Effector memory CD4-positive, alpha-beta T cell (primary cell): ENCODE measurements at places on chromosomes 1 and 21.

- no peak for DNase-seq
Observed at GRCh38 chr1:12006167-12006921, 13.0 kb upstream of the MIIP start.

- no peak for DNase-seq
Observed at GRCh38 chr1:30641572-30642353, 81.6 kb downstream of the MATN1 start.

- DNase-seq, result no peak
Observed at GRCh38 chr1:116878804-116879477, 30.8 kb upstream of the PTGFRN start.

DNA sequence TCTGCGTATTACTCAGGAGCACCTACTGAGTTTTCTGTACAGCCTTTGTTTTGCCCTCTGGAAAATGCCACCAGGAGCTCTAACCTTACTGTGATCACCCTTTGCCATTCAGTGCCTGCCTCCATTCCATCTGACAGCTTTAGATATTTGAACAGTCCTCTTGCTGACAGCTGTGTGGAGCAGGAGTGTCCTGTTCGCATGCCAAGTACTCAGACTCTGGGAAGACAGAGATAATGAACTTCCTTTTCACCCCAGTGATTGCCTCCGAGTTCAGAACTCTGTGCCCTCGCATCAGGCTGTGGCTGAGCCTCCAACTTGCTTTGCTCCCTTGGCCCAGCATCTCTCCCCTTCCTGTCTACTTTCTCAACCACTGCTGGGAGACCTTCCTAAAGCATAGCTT lies 74.0 kb downstream of the CACNA1E start:
- no peak for DNase-seq

- DNase-seq, result no peak
Observed at GRCh38 chr1:42484382-42484781, 21.3 kb downstream of the CCDC30 start.

GRCh38 chr1:211650904-211651303 lies 24.5 kb downstream of the NEK2 start:
- DNase-seq, result no peak

DNA sequence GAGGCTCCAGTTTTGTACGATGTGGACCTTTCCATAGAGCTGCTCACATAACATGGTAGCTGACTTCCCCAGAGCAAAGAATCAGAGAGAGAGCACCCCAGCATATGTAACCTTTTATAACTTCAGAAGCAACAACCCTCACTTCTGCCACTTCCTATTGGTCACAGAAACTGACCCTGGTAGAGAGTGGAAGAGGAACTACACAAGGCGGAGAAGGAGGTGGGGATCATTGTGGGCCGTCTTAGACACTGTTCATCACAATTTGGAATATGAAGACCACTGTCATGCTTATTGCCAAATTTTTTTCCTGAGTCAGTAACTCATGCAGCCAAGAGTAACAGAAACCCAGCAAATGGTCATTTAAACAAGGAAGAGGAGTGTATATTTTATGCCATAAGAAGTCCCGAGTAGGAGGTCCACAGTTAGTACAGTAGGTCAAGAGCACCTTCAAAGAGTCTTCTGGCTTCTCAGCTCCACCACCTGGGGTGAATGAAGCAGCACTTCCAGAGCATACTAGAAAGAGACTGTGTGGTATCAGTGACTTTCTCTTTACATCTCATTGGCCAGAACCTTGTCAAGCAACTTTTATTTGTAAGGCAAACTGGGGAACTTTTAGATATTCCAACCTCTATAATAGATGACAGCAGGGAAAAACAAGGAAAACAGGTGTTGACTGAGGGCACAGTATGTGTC lies 71.8 kb downstream of the ODF2L start:
- DNase-seq, result no peak

DNA sequence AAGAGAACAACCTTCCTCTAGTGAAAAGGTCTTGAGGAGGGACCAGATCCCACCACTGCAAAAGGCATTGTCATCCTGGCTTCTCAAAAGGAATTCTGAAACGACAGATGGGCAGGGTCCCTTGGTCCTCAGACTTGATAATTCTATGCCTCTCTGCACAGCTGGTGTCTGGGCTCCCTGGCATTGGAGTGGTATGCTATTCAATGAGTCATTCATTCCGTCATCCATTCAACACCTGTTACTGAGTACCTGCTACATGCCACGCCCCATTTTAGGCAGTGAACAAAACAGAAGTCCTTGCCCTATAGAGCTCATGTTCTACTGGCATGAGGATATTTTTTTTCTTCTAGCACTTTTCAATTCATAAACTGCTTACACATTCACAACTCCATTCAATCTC lies 45.8 kb upstream of the HMGB4 start:
- DNase-seq, result no peak

- no peak for DNase-seq
Observed at GRCh38 chr1:66154394-66154793, 361.7 kb downstream of the PDE4B start.

- peak; percentile 44 for DNase-seq
Observed at GRCh38 chr1:51518033-51518585, 957 bp downstream of the EPS15 start.

DNA sequence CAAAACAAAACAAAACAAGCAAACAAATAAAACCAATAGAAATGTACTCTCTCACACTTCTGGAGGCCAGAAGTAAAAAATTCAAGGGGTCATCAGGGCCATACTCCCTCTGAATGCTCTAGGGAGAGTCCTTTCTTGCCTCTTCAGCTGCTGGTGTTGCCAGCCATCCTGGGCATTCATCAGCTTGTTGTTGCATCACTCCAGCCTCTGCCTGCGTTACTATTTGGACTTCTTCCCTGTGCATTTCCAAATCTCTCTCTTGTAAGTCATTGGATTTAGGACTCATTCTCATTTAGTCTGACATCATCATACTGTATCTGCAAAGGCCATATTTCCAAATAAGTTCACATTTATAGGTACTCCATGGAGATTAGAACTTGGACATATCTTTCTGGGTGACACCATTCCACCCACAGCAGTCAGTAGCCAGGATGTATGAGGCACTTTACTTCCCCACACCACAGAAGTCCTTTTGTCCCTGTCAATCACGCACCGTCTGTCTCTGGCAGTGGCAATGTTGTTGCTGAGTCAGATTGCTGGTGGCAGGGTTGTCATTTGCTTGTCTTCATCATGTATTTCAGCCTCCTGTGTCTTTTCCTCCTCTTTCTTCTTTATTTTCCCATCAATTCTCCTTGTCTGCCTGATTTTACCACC lies 151.0 kb upstream of the KCNJ6 start:
- DNase-seq, result no peak

DNA sequence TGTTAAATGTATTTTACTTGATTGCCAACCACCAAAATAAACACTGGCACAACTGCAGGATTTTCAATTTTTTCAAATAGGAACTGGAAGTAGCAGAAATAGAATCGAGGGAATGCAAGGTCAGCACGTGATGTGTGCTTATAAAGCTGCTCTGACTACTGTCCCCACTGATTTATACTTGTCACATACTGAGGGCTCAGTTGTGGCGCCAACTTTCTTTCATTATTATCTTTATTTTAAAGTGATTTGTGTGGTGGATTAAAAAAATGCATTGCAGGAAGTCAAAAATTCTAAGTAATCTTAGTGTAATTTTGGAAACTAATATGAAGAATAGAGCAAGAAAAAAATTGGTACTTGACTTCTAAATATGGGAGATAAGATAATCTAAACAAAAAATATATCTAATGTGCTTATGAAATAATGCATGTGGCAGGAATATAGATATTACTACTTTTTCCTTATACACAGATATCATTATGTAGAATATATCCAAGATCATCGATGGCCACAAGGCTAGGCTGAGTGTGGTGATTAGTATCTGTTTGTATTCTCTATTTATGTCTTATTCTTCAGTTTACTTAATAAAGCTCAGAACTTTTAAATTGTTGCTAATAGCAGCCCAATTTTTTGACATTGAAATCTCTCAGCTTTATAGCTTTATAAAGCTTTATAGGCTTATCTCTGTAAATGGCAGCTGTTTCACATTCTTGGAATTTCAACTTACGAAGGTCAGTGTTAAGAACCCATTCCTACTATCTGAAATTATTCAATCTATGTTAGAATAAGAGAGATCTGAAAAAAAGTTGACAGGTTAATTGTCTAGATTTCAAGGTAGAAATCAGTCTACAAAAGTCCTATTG lies 404.5 kb upstream of the ADAMTS5 start:
- DNase-seq, result no peak

GRCh38 chr1:231107151-231107550 lies 54.7 kb upstream of the TRIM67 start:
- no peak for DNase-seq

DNA sequence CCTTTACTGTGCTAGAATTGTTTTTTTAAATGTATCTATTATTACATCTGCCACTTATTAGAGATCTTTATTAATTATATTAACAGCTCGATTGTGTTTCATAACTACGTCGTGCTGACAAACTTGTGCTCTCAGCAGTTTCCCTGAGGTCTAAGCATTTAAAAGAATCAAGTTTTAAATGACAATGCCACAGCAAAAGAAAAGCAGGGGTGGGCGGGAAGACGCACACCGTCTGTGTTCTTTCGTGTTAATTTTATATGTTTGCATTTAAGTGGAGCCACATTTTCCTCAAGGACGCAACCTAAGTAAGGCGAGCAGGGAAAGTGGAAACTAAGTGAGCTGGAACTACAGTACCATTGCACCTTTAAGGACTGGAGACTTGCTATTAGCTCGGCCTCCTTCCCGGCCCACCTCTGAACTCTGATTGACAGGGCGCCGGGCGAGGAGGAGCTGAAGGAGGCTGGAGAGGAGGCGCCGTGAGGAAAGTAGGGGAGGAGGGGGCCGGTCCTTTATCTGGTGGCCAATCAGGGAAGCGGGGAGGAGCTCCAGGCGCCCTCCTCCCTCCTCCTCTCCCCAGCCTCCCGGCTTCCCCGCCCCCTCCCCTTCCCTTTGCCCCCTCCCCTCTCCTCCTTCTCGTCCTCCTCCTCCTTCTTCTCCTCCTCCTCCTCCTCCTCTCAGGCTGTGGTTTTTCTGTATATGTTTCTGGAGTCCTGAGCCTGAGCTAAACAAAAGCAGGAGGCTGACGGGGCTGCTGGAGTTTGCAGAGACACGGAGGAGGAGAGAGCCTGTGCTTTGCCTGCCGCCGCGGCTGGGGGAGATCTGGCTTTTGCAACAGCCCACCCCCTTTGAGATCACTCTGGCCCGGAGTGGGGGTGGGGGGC lies at the start of gene PBX1:
PBX1 (plus strand) TSS at position 724 of the 881 bp plus-strand sequence.
- DNase-seq, result peak; percentile 43

DNA sequence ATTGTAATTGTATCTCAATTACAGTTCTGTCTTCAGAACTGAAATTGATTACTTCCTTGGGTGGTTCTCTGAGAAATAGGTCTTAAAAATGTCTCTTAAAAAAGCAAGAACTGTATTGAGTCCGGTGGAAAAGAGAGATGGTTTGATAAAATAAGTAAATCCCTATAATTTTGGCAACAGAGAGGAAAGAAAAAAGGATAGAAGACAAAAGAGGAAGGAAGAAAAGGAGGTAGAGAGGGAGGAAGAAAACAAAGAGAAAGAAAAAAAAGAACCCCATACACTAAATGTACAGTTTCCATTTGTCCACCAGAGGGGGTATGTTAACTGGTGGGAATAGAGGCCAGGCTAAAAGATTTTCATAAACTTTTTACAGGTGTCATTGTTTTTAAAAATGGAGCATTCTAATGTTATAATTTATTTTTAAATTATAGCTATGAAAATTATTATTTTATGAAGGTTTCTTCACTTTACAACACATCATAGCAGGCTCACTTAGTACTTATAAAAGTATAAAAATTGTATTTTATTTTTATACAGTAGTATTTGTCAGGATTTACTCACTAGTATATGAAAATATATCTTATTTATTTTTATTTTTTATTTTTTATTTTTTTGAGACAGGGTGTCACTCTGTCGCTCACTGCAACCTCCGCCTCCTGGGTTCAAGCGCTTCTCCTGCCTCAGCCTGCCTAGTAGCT lies 2.1 kb upstream of the UBE2T start:
- DNase-seq, result no peak

- DNase-seq, result no peak
Observed at GRCh38 chr1:10687782-10688408, 108.6 kb downstream of the CASZ1 start.

GRCh38 chr1:7570311-7570710 lies 200.8 kb upstream of the VAMP3 start:
- no peak for DNase-seq

DNA sequence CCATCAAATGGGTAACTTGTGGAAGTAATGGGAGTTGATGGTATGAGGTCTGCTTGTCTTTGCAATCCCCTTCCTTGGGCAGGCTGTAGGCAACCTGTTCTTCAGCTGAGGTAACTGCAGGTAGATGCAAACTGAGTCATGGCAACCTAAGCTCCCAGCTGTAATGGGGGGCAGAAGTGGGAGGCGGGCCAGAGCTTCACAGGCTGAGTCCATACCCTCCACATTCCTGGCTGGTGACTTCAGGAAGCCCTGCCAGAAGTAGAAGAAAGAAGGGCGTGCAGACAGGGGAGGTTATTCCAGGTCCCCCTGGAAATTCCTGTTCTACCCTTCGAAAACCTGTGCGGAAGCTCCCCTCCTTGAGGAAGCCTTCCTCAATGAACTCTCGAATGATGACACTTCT lies 44.9 kb downstream of the ARHGEF11 start:
- no peak for DNase-seq

GRCh38 chr1:9251501-9251900 lies 16.9 kb downstream of the H6PD start:
- DNase-seq, result no peak

GRCh38 chr1:116033322-116033721 lies 57.0 kb downstream of the SLC22A15 start:
- no peak for DNase-seq

- DNase-seq, result no peak
Observed at GRCh38 chr1:234531151-234531635, 52.2 kb upstream of the TARBP1 start.

DNA sequence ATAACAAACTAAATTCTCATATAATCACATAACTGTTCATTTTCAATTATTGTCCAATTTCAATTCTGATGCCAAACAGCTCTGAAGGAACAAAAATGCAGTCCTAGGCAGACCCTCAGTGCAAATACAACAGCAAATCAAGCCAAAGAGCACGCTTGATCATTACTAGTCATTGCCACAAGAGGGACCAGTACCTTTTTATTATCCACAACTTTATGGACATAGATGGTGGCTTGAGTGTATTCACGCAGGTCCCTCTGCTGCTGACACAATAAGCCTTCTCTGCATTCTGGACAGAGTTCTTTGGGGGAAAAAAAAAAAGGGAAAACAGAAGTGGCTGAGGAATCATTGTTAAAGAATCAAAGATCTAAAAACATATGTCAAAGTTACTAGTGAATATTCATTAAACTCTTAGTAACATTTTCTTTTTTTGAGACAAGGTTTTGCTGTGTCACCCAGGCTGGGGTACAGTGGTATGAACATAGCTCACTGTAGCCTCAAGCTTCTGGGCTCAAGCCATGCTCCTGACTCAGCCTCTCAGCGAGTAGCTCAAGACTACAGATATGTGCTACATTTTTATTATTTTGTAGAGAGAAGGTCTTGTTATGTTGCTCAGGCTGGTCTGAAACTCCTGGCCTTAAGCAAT lies 34.3 kb upstream of the RAP1GAP start:
- DNase-seq, result no peak

DNA sequence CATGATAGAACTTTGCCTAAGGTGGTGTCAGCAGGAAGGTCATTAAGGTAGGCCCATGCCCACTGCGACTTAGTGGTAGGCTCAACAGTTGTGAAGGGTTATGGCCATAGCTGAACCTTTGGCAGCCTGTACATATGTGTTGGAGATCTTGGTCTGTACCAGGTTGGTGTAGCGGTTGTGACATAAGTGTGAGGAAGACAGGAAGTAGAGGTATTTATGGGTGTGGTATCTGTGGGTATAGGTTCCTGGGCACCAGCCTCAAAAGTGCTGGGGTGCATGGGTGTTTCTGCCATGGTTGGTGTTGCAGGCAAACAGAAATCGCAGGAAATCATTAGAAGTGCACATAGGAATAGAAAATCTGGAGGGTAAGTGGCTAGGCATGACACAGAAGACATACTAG lies 18.6 kb upstream of the LRIF1 start:
- DNase-seq, result no peak
